ENCODE measurements at places on chromosomes 13 and 19.

- peak; percentile 84 for DNase-seq
Measured at GRCh38 chr13:110340812-110341444, 33.8 kb downstream of the COL4A2 start.

DNA sequence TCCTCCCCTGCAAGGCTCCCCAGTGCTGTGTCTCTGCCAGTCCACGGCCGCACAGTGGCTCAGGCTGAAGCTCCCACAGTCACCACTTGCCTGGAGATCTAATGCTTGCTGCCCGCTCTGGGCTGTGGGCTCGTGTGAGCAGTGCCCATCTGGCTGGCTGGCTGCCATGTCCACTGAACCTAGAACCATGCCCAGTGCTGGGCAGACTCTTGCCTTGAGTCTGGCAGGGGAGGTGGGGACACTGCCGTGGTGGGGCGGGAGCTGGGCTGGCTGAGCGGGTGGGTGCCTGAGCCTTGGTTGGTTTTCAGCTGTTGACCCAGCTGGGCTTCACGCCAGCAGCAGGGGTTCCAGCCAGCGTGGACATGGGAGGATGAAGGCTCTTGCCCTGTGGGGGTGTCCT, 52.3 kb downstream of the CRTC1 start:
- no peak for DNase-seq

GRCh38 chr19:48696353-48697010, 711 bp downstream of the FUT2 start:
- peak; percentile 12 for DNase-seq

GRCh38 chr13:43132911-43133310, 109.5 kb downstream of the DNAJC15 start:
- DNase-seq: no peak

DNA sequence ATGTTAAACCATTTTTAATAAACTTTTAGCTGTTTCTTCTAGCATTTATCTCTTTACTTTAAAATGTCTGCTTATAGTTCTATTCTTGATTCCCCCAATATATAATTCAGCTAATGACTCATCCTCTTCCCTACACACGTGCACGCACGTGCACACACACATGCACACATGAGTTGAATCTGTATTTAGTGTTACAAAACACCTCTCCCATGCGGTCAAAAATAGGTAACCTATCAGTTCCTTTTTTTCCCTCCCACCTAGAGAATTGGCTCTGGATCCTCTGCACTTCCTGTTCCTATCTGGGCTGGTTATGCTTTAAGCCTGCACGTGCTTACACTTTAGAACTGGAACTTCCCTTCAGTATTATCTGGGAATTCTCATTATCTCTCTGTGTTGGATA, 144.1 kb downstream of the PAN3 start:
- no peak for DNase-seq

DNA sequence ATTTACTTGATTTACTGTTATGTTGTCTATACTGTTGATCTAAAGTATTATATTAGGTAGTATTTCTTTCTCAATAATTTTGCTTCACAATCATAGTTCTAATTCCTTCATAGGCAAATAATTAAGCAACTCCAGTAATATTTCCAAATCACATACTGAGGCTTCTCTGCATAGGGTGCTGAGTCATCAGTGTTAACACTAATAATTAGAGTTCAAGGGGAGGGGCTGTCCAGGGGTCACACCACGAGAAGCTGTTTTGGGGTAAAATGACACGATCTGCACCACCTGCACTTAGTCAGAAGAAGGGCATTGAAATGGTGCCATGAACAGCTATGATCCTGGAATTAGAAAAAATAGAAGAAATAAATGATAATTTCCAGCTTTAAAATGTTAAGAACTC, 1230.9 kb upstream of the SLC10A2 start:
- no peak for DNase-seq

DNA sequence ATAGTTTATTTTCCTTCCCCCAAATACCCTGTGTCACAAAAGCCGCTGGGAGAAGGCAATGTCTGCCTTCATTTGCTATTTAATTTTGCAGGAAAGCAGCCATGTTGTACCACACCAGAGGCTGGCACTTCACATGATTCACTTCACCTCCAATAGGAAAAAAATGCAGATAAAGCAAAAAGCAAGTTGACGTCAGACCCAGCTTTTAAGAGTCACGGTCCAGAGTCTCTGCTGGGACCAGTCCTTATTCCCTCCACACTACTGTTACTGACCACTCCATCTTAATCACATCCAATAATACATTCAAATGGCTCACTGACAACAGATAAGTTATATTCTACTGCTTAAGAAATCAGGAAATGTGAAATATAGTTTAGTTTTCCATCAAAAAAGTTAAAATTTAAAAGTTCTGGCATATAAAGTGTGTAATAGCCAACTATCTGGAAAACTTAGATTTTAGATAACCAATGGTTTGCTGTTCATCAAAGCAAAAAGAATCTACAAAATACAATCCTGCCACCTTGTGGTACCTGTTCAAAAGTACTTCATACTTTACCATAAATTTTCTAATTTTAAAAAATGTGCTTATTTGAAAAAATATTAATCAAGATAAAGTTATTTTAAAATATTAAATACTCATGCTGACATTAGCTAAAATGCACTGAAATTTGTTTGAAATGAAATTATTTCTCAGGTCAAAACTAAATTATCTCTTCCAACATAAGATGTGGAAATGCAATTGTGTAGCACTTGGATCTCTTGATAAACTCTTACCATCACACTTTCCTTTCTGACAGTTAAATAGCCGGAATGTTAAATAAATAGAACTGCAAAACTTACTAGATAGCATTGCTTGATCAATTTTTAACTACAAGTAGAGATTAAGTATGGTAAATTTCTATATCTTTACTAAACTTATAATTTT, 97.3 kb downstream of the SERP2 start:
- DNase-seq: no peak

DNA sequence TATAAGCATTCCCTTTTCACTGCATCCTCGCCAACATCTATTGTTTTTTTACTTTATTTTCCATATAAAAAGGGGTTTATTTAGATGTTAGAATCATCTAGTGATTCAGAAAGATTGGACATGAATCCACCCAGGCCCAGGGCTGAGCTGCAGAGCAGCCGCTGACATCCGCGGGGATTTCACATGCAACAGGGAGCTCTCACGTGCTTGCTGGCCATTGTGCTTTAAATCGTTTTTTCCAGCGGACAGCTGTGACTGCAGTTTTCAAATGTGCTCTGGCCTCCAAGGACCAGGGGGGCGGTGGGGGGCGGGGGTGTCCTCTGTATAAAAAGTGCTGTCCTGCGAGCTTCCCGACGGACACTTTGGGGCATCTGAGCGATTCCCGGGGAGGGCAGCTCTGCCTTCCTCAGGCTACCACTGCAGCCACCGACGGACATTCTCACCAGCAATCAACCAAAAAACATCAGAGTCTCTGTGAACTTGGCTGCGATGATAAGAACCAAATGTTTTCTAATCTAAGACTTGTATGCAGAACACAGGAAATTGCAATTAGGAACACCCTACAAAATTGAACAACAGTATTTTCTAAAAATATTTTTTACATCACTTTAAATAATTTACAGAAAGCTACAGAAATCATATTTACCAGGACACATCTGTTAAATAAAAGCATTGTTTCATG, 12.6 kb downstream of the RB1 start:
- no peak for DNase-seq

GRCh38 chr19:19034204-19034624, 811 bp downstream of the ARMC6 start:
- peak; percentile 86 for DNase-seq

- no peak for DNase-seq
Measured at GRCh38 chr19:42088471-42089190, 12.7 kb downstream of the ZNF574 start.

GRCh38 chr13:33919120-33919519, 101.2 kb downstream of the RFC3 start:
- no peak for DNase-seq

Measured in activated CD8-positive, alpha-beta T cell treated with anti-CD3 and anti-CD28 coated beads for 36 hours (primary cell).